RCC 7860 (cell line): ENCODE measurements at places on chromosomes 2 and 18.

GRCh38 chr2:72133721-72134407 lies 13.8 kb downstream of the CYP26B1 start:
- DNase-seq = no peak

- DNase-seq = no peak
Measured at GRCh38 chr2:143787674-143788073, 658.5 kb downstream of the ARHGAP15 start.

DNA sequence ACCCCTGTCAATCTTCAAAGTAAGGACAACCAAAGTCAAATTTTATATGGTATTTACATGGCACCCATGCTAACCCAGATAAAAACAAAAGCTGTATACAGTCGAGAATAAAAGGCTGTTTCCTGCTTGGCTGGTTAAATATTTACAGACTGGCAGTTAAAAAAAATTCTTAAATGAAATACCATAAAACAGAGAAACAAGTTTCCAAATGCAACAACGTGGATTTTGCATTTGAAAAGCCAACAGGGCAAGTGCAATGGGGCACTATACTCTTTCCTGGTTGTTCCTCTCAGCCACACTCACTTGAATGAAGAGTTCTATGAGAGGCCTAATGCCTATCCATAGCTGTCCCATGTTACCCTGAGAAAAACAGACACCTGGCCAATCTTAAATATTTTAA lies 6.1 kb upstream of the NR4A2 start:
- no peak for DNase-seq

DNA sequence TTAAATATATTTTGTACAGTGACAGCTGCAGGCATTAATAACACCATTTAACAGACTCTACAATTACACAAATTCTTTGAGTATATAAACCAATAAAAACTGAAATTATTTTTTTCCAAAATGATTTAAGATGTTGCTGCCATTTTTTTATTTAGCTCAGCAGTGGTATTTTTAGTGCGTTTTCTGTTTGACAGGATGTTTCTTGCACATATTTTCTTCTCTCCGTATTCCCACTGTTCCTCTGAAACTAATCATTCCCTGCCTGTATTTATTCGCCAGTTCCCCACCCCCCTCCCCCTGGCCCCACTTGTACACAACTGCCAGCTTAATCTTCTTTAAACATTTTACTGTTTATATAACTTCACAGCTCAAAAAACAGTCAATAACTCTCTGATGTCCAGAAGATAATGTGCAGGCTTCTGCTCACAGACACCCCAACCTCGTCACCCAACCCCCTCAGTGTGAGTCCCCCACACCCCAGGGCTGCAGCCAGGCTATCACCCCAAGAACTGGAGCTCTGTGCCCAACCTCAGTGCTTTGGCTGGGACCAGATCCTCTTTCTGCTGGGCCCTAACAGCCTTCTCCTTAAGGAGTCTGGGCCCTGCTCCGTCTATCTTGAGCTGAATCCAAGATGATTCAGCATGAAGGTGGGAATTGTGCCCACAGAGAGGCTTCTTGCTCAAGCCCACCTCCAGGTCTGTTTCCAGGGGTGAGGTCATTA lies 41.6 kb upstream of the MAP4K4 start:
- no peak for DNase-seq
